ENCODE measurements at places on chromosomes 7 and 10. TPM values are rescaled to one million over a fixed set of nuclear protein-coding genes. Genes with fewer than 3 reads are reported as not detected.

The TRUB1 gene
- 17.5 TPM for total RNA-seq

The SCIN gene
- total RNA-seq: 65.7 TPM

GRCh38 chr10:75858339-75858738 is 426.9 kb downstream of the LRMDA start:
- no peaks in the 10 kb centered on the region for H3K4me1 ChIP-seq
- no peak overlapping the region for H3K27ac ChIP-seq
- no peak overlapping the region for H3K4me3 ChIP-seq
- H3K36me3 ChIP-seq: no peaks in the 10 kb centered on the region

DNA sequence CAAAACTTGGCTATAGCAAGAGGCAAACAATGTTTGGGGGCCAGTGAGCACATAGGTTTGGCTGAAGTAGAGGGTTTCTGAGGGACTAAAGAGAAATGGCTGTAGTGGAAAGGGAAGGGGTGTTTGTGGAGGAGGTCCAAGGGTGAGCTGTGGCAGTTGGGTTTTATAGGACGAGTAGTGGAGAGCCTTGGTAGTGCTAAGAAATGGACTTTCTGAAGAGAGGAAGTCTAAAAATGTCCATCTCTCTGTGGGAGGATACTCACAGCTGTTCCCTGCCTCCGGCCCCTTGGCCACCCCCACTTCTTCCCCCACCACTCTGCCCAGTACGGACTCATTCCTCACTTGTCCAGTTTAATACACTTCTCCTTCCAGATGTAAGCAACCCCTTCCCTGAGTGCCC is 64.3 kb downstream of the ZNF22 start:
- no peaks in the 10 kb centered on the region for H3K36me3 ChIP-seq
- H3K27ac ChIP-seq: no peak overlapping the region
- no peaks in the 10 kb centered on the region for H3K27me3 ChIP-seq

GRCh38 chr10:118423800-118424442 is 81.8 kb upstream of the FAM204A start:
- no peak overlapping the region for H3K4me3 ChIP-seq
- no peaks in the 10 kb centered on the region for H3K4me1 ChIP-seq
- peak; percentile 76 for DNase-seq
- no peaks in the 10 kb centered on the region for H3K36me3 ChIP-seq

DNA sequence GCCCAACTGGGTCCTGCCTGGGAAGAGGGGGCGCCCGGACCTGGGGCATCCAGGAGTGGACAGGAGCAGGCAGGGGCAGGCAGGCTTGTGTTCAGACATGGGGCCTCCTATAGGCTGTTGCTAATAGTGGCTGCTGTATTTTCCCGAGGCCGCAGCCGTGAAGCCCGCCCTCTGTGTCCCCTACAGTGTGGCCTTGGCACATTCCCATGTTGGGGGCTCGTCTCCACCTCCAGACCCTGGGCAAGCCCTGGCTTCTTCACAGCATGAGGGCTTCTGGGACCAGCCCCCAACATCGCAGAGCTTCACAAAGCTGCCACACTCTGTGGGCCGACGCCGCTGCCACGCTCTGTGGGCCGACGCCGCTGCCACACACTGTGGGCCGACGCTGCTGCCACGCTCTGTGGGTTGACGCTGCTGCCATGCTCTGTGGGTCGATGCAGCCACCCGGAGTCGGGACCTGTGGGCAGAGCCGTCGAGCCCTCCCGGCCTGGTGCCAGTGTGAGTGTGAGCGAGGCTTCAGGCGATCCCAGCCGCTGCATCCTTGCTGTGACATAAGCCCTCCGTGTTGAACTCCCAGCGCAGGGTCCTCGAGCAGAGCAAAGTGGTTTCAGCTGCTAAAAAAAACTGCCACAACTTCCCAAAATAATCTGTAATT is 109.0 kb downstream of the INPP5A start:
- no peak overlapping the region for H3K27ac ChIP-seq
- no peak for DNase-seq
- no peak overlapping the region for H3K4me3 ChIP-seq
- no peaks in the 10 kb centered on the region for H3K27me3 ChIP-seq

DNA sequence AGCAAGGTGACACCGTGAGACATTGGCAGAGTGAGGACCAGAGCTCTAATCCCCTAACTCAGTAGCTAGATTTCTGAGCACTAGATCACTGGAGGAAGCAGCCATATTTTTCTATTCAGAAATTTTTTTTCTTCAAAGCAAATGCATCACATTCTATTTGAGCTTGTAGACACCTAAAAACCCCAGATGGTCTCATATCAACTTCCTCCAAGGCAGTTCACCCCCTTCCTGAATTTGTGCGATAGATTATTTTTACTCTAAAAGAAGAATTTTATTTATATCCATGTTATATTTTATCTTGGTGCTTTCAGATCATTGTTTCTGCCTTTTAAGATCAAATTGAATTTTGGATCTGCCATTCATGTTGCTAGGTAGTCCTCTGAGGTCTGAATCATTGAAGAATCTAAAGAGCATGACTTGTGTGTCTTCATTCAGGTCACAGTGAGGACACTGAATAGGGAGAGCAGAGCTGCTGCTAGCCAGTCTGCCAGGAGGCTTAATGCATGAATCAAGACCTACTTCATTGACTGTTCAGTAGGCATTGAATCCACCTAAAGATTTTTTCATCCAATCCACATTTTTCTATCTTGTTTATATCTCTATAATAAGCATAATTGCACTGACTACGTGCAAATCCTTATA is 92.9 kb upstream of the LRRTM3 start:
- no peaks in the 10 kb centered on the region for H3K27me3 ChIP-seq
- no peaks in the 10 kb centered on the region for H3K36me3 ChIP-seq
- no peaks in the 10 kb centered on the region for H3K4me1 ChIP-seq
- no peak overlapping the region for H3K27ac ChIP-seq
- DNase-seq: no peak
- H3K4me3 ChIP-seq: no peak overlapping the region

DNA sequence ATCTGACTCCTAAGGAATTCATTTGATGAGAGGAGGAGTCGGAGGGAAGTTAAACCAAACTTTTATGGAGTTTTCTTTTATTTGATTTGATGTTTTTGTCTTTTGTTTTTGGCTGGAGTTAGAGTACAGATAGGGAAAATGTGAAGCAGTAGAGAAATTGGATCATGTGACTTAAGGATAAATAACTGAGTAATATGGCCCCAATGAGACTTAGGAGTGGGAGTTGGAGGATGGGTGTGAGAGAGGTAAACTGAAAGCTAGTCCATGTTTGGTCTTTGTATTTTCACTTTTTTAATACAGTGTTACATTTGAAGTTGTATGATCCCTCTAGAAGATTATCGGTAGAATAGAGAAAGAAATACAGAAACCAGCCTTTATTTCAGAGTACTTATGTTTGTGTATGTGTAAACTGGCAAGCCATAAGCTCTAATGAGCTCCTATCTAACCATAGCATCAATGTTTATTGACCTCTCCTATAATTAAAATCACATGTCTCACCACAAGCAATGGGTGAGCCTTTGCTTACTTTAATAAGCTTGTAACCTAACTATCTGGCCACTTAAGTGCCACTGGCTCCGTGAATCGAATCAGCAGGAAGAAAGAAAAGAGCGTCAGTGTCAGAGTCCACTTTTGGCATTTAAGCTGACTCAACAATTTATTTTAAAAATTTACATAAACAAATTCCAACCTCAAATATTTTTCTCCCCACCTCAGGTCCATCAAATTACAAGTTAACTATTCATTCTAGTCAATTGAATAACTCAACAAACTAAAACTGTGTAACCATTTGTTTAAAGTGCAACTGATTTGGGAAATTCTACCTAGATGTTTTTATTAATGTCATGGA is 113.8 kb downstream of the EPDR1 start:
- no peaks in the 10 kb centered on the region for H3K4me1 ChIP-seq
- no peak for DNase-seq
- no peak overlapping the region for H3K27ac ChIP-seq
- no peaks in the 10 kb centered on the region for H3K36me3 ChIP-seq
- no peaks in the 10 kb centered on the region for H3K27me3 ChIP-seq

DNA sequence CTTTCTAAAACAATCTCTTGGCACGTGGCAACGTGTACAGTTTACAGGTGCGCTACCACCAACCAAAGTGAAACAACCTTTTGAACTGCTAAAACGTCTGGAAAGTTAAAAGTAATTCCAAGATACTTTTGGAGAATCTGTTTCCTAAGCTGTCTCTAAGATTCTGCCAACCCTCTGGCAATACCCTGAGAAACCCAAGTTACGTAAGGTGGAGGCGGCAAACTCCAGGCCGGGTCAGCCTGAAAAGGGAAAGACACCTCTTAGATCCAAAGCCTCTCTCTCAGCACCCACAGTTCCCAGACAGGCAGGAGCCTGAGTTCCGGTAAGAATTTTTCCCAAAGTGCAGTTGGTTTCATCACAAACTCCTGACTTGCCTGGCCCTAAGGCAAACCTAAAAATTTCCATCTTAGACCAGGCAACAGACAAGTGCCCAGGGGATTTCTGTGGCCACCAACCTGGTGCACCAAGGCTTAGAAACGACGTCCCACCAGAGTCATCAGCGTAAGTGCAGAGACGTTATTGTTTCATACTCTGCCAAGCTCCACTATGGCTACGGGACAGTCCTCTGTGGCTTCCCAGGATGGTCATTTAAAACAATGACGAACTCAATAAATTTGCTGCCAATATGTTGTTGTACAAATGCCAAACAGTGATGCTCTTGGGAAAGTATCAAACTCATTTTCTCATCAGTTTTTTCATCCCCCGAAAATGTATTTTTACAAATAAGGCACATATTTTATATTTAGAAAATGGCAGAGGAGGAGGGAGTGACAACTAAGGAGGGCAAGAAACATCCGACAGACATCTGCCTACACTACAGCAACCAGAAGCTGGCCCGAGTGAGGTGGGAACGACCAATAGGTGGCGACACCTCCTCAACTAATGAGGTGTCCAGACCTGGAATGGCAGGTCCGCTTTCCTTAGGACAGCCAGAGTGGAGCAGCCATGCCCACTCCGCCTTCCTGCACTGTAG is 205.8 kb upstream of the FRMD4A start:
- H3K4me1 ChIP-seq: peaks cover 20% of the 10 kb centered on the region
- no peaks in the 10 kb centered on the region for H3K36me3 ChIP-seq
- DNase-seq: peak; percentile 82
- no peak overlapping the region for H3K27ac ChIP-seq

- H3K4me3 ChIP-seq: no peak overlapping the region
- peaks cover 3% of the 10 kb centered on the region for H3K4me1 ChIP-seq
- no peaks in the 10 kb centered on the region for H3K36me3 ChIP-seq
- no peak for DNase-seq
These were observed 183.1 kb upstream of the HDAC9 start for GRCh38 chr7:18312482-18312881.

DNA sequence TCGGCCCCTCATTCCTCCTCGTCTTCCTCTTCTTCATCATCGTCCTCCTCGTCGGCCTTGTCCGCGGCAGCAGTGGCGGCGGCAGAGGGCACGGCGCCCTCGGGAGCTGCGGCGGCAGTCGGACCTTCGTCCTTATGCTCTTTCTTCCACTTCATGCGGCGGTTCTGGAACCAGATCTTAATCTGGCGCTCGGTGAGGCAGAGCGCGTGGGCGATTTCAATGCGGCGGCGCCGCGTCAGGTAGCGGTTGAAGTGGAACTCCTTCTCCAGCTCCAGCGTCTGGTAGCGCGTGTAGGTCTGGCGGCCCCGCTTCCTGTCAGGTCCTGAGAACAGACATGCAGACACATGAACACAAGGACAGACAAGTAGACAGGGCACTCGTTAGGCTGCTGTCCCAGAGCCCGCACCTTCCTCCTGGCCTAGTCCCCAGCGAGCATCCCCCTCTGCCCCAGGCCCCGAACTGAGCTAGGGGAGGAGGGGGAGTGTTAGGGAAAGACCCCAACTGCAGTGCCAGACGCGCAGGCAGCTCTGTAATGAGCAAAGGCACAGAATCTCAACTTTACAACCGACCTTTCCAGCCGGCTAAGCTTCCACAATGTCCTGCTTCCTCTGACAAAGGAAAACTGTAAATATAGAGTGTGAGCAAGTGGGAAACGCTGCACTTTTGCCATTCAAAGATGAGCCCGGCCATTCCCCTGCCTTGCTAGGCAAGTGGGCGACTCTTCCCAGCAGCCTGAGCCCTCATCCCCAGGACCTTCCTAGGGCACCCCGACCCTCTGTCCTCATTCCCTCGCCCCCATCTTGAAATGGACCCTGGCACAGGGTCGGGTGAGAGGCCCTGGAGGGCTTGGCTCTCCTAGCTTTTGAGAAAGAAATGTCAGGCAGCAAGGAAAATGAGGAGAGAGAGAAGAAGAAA is 1.3 kb downstream of the HOXA7 start:
- H3K36me3 ChIP-seq: no peaks in the 10 kb centered on the region
- H3K27ac ChIP-seq: peak overlapping the region; percentile 98
- H3K4me3 ChIP-seq: peak overlapping the region; percentile 64
- H3K27me3 ChIP-seq: peaks cover 57% of the 10 kb centered on the region

Data from transverse colon (tissue), 4 donors.